Stimulated activated CD8-positive, alpha-beta memory T cell treated with anti-CD3 and anti-CD28 coated beads, Interleukin-4, amount 100 ng/mL, for 1 hour (primary cell): ENCODE measurements at places on chromosomes 11 and 22.
A peak's percentile ranks its signal among the peaks of the same experiment; 100 is the strongest.

GRCh38 chr22:39234472-39234787 lies 10.4 kb downstream of the PDGFB start:
- no peak for DNase-seq

GRCh38 chr11:15073361-15074205 lies at the start of gene CALCB:
TSS of gene CALCB (plus strand) at chr11:15073593. CDS start at chr11:15074719, 1,126 bp downstream.
- no peak for DNase-seq

DNA sequence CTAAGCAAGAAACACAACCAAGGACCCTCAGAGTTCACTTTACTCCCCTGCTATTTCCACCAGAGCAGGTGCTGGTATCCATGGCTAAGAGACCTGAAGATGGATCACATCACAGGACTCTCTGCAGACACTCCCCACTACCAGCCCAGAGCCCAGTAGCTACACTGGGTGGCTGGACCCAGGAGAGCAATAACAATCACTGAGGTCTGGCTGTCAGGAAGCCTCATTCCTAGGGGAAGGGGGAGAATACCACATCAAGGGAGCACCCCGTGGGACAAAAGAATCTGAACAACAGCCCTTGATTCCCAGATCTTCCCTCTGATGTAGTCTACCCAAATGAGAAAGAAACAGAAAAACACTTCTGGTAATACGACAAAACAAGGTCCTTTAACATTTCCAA lies 9.0 kb upstream of the MMP7 start:
- no peak for DNase-seq

- DNase-seq, result no peak
These were observed 36.4 kb upstream of the ZNRF3 start for GRCh38 chr22:28846994-28847393.

GRCh38 chr11:112219476-112220232 lies 6.6 kb upstream of the PTS start:
- peak; percentile 8 for DNase-seq

- no peak for DNase-seq
These were observed 8.1 kb upstream of the UPK3A start for GRCh38 chr22:45276507-45277105.

DNA sequence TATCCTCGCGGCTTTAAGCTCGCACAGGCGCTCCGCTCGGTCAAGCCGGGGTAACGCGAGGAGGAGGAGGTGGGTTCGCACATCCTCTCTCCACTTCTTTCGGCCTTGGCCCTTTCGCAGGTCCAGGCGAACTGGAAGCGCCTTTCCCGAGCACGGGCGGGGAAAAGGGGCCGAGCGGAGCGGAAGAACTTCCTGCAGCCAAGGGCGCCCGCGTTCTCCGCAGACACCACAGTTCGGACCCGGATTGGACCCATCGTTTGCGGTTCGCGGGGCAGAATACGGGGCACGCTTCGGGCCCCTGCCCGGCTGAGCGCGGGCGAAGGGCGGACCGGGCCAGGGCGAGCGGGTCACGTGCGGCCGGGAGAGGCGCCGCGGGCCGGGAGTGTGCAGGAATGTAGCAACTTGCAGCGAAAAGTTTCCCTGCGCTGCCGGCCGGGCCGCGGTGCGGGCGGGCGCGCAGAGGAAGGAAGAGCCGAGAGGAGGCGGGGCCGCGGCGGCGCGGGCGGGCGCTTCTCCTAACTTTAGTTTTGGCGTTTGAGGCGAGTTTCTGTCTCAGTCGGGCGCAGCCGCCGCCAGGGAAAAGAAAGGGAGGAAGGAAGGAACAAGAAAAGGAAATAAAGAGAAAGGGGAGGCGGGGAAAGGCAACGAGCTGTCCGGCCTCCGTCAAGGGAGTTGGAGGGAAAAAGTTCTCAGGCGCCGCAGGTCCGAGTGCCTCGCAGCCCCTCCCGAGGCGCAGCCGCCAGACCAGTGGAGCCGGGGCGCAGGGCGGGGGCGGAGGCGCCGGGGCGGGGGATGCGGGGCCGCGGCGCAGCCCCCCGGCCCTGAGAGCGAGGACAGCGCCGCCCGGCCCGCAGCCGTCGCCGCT lies at the start of gene YAP1:
TSS of gene YAP1 (plus strand) at position 552 of the 865 bp plus-strand sequence. CDS start 402 bp downstream, outside the sequence.
- DNase-seq, result peak; percentile 17

GRCh38 chr11:44797886-44798606 lies 71.3 kb downstream of the TSPAN18 start:
- no peak for DNase-seq

DNA sequence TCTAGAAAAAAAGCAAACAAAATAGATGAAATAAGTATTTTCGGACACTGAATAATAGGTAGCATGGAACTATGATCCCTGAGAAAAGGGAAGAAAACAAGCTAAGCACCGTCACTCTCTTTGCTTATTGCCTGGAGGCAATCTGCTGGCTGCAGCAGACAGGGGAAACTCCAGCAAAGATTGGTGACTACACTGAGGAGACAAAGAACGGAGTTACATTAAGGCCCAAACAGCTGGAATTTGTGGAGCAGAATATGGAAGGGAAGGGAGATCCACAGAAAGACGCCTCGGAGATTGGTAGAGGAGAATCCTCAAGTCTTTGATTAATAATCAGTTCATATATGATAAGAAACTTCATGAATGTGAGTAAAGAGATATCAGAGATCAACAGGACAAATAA lies 150.2 kb downstream of the TYR start:
- DNase-seq, result no peak

DNA sequence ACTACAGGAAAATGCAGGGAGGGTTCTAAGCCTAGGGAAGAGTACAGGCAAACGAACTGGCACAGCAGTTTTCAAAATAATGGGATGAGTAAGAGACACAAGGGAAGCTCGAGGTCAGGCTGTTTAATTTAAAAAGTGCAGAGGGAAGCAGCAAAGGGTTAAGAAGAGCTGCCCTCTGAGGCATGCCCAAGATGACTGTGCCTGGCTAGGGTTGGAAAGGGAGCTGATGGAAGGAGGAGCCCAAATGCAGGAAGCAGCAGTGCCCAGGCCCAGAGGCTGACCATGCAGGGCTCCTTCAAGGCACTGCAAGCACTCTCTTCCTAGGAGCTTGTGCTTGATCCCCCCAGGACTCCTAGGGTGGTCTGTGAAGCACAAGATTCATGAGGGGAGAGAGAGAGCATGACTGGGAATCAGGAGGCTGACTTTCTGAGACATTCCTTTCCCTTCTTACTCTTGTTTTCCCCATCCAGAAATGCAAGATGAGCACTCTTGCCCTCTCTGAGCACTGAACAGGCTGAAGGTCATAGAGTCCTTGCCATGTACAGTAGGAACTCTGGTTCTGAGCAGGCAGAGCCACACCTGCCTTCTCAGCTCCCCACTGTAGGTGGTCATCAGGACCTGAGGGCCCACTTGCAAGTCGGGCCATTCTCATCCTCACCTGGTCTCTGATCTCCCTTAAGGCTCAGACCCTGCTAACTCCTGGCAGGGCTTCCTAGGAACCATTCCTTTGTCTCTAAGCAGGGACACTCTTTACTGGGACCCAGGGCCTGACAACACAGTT lies 46.7 kb upstream of the DRD2 start:
- DNase-seq, result no peak

GRCh38 chr11:110305169-110306018 lies 9.0 kb upstream of the RDX start:
- DNase-seq, result no peak

- no peak for DNase-seq
These were observed 354.0 kb upstream of the CCDC90B start for GRCh38 chr11:83639995-83640758.

DNA sequence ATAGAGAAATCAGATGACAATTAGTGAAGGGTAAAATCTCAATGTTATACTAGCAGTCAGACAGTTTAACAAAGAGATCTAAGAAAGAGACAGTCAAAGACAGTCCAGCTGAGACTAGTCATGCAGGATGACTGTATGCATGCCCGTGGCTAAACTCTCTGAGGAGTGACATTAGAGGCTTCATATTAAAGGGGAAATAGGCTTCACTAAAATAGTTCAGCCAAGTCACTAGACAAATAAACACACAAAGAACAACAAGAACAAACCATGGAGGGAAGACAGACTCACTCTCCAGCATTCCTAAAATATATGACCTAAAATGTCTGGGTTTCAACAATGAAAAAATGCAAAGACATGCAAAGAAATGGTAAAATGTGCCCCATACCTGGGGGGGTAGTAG lies 18.6 kb upstream of the APLNR start:
- DNase-seq, result no peak

DNA sequence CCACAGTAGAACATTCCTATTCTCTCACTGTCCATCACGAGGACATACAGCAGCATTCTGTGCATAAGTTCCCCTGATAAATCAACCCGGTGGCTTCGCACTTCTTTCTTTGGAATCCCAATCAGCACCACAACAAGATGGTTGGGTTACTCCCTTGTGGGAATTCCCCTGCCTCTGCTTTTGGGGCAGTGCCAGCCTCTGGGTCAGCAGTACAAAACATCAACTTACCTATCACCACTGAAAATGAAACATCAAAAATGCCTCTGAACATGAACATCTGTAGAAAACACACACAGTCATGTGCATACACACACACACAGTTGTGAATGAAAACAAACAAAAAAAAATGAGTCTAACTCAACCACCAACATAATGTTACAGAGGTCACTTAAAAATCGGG lies 79.3 kb downstream of the KCNA4 start:
- DNase-seq, result no peak

DNA sequence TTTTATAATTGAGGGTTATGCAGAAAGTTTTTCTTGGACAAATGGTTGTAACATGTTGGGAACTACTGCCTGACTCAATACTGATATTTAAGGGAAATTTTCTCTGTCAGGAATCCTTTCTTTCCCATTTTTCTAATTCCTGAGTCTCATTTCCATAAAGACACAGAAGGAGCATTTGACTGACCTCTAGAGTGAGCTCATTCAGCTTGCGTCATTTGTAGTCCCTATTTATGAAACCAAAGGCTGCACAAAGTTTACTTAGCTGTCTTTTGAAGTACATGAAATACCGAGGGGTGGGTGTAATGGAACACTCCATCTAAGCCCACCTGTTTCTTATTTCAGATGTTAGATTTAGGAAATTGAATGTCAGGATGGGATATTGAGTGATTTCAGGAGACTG lies 359.5 kb upstream of the C11orf87 start:
- DNase-seq, result no peak

DNA sequence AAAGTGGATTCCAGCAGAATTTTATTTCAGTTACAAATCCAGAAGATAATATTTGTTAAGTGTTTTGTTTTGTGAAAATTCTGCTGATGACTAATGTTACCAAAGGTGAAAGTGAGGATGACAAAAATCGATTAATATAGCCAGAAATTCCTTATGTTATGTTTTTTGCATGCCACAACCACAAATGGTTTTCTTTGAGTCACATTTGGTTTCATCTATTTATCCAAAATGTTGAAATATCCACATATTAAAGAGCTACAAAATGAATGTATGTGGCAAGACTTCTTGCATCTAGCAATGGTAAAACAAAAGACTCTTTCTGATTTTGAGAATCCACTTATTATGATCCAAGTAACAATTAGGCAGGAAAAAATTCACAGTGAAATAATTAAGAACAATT lies 150.1 kb upstream of the LRRC4C start:
- DNase-seq, result no peak

- DNase-seq, result no peak
These were observed 338.6 kb downstream of the SHANK2 start for GRCh38 chr11:70913715-70914231.

DNA sequence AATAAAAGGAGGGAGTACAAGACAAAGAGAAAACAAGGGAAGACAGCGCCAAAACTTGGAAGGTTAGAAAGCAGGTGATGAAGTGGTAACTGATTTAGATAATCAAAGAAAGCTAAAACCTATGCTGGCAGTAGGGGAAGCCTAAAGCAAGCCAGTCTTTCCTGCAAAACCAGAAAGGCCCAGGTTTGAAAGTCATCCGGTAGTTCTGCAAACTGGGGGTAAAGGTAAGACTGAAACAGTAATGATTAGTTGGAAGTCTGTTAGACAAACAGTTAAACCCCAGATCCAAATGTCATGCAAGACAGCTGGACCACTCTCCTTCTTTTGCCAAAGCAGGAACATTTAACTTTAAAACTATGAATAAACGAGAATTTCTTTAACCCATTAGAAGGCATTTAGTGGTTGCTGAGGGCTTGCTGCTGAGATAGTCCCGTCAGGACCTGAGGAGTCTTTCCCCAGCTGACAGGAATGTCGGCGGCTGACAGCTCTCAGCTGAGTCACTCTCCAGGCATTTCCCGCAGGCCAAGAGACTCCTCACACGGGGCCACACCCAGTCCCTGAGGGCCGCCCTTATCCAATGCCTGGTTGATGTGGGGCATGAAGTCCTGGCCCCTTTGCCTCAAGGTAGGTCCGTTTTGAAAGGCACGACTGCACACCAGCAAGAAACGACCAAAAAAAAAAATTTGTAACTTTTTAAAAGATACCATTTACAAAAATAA lies 36.3 kb upstream of the CFAP300 start:
- no peak for DNase-seq

DNA sequence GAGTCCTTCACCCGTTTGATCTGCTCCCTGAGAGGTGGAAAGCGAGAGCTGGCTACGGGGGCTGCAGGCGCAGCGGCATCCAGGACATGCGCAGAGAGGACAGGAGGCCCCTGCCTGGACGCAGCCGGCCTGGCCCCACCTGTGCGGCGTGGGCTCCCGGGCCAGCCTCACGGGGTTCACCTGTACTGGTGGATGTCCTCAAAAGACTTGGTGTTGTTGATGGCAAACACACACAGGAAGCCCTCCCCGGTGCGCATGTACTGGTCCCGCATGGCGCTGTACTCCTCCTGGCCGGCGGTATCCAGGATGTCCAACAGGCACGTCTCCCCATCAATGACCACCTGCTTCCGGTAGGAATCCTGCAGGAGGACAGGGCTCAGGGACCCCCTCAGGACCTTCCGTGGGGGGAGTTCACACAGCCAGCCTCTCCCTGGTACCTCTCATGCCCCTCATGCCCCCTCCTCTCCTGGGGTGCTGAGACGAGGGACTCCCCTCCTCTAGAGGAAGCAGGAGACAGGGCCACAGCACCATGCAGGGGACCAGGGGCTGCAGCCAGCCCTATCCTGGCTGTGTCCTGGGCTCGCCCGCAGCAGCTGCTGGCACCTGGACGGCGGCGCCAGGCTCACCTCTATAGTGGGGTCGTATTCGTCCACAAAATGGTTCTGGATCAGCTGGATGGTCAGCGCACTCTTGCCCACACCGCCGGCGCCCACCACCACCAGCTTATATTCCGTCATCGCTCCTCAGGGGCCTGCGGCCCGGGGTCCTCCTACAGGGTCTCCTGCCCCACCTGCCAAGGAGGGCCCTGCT lies 1.6 kb downstream of the HRAS start:
- DNase-seq, result no peak

- DNase-seq, result no peak
These were observed 2.0 kb downstream of the GNAZ start for GRCh38 chr22:23072077-23072910.

- peak; percentile 20 for DNase-seq
These were observed at the start of gene POU2AF1 for GRCh38 chr11:111378861-111379601. TSS of gene POU2AF1 (minus strand) at chr11:111379275. CDS start at chr11:111379177, 98 bp downstream.

- no peak for DNase-seq
These were observed 35.5 kb upstream of the NCAM1 start for GRCh38 chr11:112925516-112926310.

DNA sequence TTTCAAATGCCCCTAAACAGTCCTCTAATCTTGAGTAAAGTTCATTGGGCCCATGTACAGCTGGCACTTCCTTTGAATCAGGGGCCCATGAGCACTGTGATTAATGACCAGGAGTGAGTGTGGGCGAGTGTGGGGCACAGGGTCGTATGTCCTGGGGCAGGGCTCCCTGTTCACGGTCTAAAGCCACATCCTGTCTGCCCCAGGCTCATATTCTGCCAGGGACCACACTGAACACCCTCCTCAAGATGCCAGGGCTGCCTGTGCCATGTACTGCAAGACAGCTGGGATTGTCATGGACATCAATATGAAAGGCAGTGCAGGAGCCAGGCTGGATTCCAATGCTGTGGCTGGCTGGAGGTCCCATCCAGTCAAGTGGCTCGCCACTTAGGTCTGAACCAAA lies 130.5 kb downstream of the KIRREL3 start:
- DNase-seq, result no peak
